B cell (primary cell): ENCODE measurements at places on chromosomes 11 and 22. TPM values are rescaled to one million over a fixed set of nuclear protein-coding genes. Genes with fewer than 3 reads are reported as not detected.

Gene CCDC89
- total RNA-seq = not detected in 2 replicates

Gene LDHAL6A
- 0.27 TPM in 1 of 2 replicates, not detected in the other for total RNA-seq

Gene CLDN5
- total RNA-seq = not detected in 2 replicates

Gene PANX2
- 0.53 and 0.59 TPM in 2 replicates for total RNA-seq

GRCh38 chr22:46830841-46831240 is 68.4 kb downstream of the TBC1D22A start:
- no peak for DNase-seq

GRCh38 chr11:106399076-106399511 is 321.6 kb downstream of the AASDHPPT start:
- no peak for DNase-seq

DNA sequence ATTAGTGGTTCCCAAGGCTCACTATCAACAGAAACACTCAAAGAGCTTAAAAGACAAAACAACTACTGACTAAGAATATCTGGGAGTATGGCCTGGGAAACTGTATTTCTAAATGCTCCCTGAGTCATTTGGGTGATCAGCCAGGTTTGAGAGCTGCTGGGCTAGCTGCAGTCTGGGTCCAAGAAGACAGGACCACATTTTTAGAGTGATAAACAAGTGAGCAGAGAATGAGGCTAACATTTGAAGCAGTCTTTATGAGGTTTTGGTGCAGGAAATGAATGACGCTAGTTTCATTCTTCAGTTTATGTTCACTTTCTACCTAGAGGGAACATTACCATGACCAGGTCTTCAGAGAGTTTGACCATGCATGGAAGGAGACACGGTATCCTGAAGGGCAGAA is 97.7 kb downstream of the TEAD1 start:
- no peak for DNase-seq

GRCh38 chr11:63417174-63417852 is 47.7 kb downstream of the SLC22A9 start:
- no peak for DNase-seq

GRCh38 chr11:57399221-57399620 is 8.8 kb upstream of the PRG2 start:
- DNase-seq = no peak
